ENCODE measurements at places on chromosomes 3 and 15.

DNA sequence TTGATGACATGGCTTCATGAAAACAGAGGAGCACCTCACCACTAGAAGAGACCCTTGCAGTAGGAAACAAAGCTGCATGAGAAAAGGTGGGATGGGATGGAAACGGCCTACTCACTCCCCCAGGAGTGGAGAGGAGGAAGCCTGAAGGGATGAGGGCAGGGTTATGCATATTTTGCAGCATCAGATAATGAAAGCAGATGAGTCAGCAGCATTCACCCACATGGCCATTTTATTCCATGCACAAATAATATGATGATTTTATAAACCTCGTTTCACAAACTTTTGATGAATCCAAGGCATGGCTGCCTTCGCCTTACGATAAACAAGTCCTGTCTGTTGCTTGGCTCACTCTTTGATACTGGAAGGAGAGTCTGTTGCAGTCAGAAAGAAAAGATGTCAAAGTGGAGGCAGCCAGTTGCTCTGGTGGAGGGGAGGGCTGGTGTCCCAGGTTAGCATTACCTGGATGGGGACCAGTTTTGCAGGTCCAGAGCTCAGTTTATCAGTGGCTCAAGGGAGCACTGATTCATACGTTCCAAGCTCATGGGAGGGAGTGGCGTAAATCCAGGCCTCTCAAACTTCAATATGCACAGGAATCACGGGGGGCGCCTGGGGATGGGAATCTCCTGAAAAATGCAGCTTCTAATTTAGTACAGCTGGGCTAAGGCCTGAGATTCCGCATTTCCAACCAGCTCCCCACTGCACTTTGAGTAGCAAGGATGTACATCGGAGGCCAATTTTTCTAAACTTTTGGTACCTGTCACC, 9.2 kb upstream of the EHD4 start:
- DNase-seq = no peak

GRCh38 chr15:37425541-37425940, 325.2 kb upstream of the MEIS2 start:
- peak; percentile 46 for DNase-seq

DNA sequence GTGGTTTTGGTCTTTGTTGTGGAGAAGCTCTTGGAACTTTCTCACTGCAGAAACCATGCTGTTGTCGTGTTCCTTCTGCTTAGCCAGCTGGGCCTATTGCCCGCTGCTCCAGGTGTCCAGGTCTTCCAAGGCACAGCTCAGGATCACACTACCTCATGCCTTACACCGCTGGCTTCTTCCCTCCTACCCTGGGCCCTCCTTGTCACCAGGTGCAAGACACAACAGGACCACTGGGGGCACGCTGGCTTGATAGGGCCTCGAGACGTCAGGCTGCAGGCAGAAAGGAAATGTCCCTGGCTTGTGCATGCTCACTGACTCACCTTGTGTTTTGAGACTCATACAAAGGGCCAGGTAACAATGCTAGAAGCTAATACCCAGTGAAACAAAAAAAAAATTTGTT, 32.3 kb downstream of the PAQR9 start:
- DNase-seq = no peak

GRCh38 chr3:59502806-59503205, 453.0 kb upstream of the CFAP20DC start:
- DNase-seq = peak; percentile 80

- peak; percentile 26 for DNase-seq
These were observed 718.9 kb downstream of the NLGN1 start for GRCh38 chr3:174116421-174116820.

GRCh38 chr3:41434781-41435180, 235.5 kb downstream of the CTNNB1 start:
- DNase-seq = no peak

GRCh38 chr3:69838217-69838616, 99.0 kb downstream of the MITF start:
- no peak for DNase-seq

DNA sequence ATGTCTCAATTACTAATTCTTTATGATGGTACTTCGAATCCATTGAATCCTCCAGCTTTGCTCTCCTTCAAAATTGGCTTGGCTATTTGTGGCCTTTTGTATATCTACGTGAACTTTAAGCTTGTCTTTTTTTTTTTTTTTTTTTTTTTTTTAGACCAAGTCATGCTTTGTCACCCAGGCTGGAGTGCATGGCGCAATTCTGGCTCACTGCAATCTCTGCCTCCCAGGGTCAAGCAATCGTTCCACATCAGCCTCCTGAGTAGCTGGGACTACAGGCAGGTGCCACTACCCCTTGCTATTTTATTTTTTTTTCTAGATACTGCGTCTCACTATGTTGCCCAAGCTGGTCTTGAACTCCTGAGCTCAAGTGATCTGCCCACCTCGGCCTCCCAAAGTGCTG, 7.7 kb upstream of the DIPK2A start:
- DNase-seq = no peak

- no peak for DNase-seq
These were observed 127.3 kb upstream of the LINGO1 start for GRCh38 chr15:77759896-77760592.

GRCh38 chr3:152328841-152329240, 60.1 kb downstream of the MBNL1 start:
- DNase-seq = peak; percentile 85

DNA sequence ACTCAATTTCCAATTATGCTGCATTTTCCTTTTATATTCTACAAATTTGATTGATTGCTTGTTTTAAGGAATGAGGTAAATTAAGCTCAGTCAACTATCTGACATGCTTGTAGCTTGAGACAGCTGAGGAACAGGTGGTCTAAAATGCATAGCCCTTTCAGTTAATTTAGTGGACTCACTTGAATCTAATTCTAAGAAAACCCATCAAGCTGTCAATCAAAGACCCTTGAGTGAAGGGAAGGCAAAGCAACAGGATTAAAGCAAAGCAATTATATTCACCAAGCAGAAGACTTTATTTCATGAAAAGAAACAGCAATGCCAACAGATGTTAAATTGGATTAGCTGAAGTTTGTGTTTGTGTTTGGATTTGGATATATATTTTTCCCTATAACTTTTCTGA, 228.5 kb downstream of the ARPP21 start:
- no peak for DNase-seq
